ENCODE measurements at places on chromosomes 11 and 22.
A peak's percentile ranks its signal among the peaks of the same experiment; 100 is the strongest.

DNA sequence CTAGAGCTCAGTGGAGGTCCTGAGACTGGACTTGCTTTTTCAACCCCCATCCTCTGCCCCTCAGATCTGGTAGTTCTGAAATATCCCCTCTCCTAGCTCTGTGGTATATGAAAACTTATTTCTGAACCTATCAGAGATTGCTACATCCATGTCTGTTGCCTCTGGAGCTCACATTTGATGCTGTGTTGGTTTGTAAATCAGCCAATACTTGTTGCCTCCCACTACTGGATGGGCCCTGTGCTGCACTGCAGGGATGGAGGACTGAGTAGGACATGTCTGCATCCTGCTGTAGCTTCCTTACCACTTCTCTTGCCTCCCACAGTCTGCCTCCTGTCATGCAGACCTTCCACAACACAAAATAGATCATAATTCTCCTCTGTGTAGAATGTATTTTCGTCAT, 5.2 kb downstream of the OLFML1 start:
- DNase-seq, result peak; percentile 18

GRCh38 chr11:96960926-96961325, 571.1 kb downstream of the JRKL start:
- no peak for DNase-seq

- DNase-seq, result no peak
Observed at GRCh38 chr22:26559961-26560575, 29.9 kb downstream of the TPST2 start.

GRCh38 chr11:23099256-23099655, 239.0 kb upstream of the CCDC179 start:
- peak; percentile 12 for DNase-seq

- DNase-seq, result no peak
Observed at GRCh38 chr11:22690871-22691270, 24.5 kb downstream of the GAS2 start.

- no peak for DNase-seq
Observed at GRCh38 chr11:17067417-17067816, 10.1 kb downstream of the RPS13 start.
